Nephron progenitor cell (in vitro differentiated cells): ENCODE measurements at places on chromosomes 2 and 18.
A peak's percentile ranks its signal among the peaks of the same experiment; 100 is the strongest.

DNA sequence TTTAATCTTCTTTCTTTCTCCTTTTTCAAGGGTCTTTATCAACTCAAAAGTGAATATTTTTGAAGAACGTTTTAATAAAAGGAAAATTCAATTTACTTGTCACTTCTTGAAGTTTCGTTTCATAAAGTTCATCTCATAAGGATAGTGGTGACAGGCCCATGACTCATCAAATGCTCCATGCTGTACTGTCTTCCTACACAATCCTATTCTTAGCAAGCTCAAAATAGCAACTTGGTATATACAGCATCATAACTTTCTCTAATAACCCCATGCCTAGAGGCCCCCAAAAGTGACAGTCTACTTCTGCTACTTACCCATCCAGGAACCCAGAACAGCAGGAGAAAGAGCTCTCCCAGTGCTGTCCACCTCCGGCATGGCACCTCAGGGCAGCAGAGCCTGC, 7.7 kb downstream of the FBXO15 start:
- peaks cover 1% of the 10 kb centered on the region for H3K36me3 ChIP-seq
- DNase-seq, result no peak
- no peak overlapping the region for H3K27ac ChIP-seq
- H3K27me3 ChIP-seq, result peaks cover 11% of the 10 kb centered on the region
- H3K4me1 ChIP-seq, result peaks cover 15% of the 10 kb centered on the region
- H3K4me3 ChIP-seq, result no peak overlapping the region

GRCh38 chr2:189803431-189803830, 19.2 kb downstream of the PMS1 start:
- H3K36me3 ChIP-seq, result peaks cover 41% of the 10 kb centered on the region
- H3K4me3 ChIP-seq, result no peak overlapping the region
- no peak for DNase-seq
- no peaks in the 10 kb centered on the region for H3K4me1 ChIP-seq
- H3K27me3 ChIP-seq, result no peaks in the 10 kb centered on the region

DNA sequence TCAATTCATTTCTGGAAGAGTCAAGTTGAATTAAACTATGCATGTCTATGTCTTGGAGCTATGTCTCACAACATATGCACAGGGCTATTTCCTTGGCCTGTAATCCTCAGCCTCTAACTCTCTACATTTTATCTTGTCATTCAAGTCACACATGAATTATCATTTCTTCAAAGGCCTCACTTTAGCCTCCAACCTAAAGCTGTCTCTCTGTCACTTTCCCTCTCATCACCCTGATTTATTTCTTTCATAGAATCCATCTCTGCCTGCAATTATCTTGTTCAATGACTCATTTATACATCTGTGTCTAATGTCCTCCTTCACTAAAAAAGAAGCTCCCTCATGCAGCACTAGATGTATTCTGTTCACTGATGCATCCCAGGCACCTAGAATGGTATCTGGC, 614.2 kb upstream of the REG3G start:
- peak overlapping the region; percentile 9 for H3K27ac ChIP-seq
- H3K4me1 ChIP-seq, result no peaks in the 10 kb centered on the region
- no peak overlapping the region for H3K4me3 ChIP-seq
- no peak for DNase-seq
- peaks cover 4% of the 10 kb centered on the region for H3K27me3 ChIP-seq

DNA sequence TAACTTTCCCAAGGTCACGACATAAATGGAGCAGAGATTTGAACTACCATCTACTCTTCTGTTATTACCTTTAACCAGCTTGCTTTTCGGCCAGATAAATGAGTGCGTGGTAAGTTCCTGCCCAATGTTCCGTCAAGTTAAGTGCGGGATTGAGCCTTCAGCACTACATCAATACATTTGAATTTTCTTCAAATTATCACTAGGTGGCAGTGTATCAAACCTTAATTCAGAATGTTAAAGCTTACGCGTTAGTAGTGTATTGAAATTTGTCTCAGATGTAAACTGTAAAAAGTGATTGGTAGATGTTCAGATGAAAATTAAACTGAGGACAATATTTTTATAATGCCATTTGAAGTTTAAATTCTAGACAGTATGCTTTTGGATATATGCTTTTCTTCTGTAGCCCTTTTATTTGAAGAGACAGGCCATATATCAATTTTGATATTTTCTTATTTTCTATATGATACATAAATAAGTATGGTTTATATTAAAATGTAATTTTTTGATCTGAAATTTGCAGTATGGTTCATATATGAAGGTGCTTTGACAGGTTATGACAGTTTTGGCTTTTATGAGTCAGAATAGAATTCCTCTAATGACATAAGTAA, 681.3 kb downstream of the ADCYAP1 start:
- H3K4me1 ChIP-seq, result peaks cover 4% of the 10 kb centered on the region
- H3K27ac ChIP-seq, result no peak overlapping the region
- H3K27me3 ChIP-seq, result no peaks in the 10 kb centered on the region
- peak; percentile 10 for DNase-seq
- H3K4me3 ChIP-seq, result no peak overlapping the region

DNA sequence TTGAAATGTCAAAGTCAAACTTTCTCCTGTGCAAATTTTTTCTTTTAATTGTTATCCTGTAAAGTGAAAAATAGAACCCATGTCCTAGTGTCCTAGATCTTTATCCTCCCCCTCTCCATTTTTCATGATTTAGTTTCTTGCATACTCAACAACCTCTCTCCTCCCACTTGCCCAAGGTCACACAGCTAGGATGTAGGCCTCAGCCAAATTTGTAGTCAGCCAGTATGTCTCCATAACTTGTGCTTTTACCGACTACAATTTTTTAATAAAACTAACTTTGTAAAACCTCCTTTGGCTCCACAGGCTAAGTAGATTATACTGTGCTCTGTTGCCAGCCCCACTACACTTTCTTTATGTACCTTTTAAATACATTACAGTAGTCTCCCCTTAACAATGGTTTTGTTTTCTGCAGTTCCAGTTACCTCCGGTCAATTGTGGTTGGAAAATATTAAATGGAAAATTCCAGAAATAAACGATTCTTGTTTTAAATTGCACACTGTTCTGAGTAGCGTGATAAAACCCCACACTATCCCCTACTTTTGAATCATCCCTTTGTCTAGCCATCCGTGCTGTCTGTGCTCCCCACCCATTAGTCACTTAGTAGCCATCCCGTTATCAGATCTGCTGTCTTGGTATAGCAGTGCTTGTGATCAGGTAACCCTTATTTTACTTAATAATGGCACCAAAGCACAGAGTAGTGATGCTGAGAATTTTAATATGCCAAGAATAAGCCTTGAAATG, 22.8 kb downstream of the GULP1 start:
- no peak for DNase-seq
- no peak overlapping the region for H3K4me3 ChIP-seq
- peak overlapping the region; percentile 73 for H3K27ac ChIP-seq
- H3K36me3 ChIP-seq, result peaks cover 31% of the 10 kb centered on the region

GRCh38 chr2:143481237-143481623, 352.0 kb downstream of the ARHGAP15 start:
- H3K27me3 ChIP-seq, result no peaks in the 10 kb centered on the region
- no peak overlapping the region for H3K4me3 ChIP-seq
- H3K4me1 ChIP-seq, result peaks cover 6% of the 10 kb centered on the region
- DNase-seq, result no peak

GRCh38 chr2:29578084-29578598, 343.2 kb downstream of the ALK start:
- H3K4me1 ChIP-seq, result peaks cover 51% of the 10 kb centered on the region
- no peak for DNase-seq
- H3K27me3 ChIP-seq, result peaks cover 10% of the 10 kb centered on the region

GRCh38 chr2:138997856-138998517, 217.8 kb upstream of the NXPH2 start:
- peaks cover 6% of the 10 kb centered on the region for H3K27me3 ChIP-seq
- no peak overlapping the region for H3K27ac ChIP-seq
- no peak overlapping the region for H3K4me3 ChIP-seq

- no peak overlapping the region for H3K4me3 ChIP-seq
- DNase-seq, result no peak
- peaks cover 3% of the 10 kb centered on the region for H3K27me3 ChIP-seq
- no peak overlapping the region for H3K27ac ChIP-seq
- H3K4me1 ChIP-seq, result no peaks in the 10 kb centered on the region
Observed at GRCh38 chr18:1708006-1708405, 803.3 kb downstream of the ADCYAP1 start.

GRCh38 chr2:105373344-105373781, 25.5 kb downstream of the FHL2 start:
- DNase-seq, result no peak
- no peak overlapping the region for H3K4me3 ChIP-seq
- peaks cover 35% of the 10 kb centered on the region for H3K4me1 ChIP-seq
- peak overlapping the region; percentile 8 for H3K27ac ChIP-seq

DNA sequence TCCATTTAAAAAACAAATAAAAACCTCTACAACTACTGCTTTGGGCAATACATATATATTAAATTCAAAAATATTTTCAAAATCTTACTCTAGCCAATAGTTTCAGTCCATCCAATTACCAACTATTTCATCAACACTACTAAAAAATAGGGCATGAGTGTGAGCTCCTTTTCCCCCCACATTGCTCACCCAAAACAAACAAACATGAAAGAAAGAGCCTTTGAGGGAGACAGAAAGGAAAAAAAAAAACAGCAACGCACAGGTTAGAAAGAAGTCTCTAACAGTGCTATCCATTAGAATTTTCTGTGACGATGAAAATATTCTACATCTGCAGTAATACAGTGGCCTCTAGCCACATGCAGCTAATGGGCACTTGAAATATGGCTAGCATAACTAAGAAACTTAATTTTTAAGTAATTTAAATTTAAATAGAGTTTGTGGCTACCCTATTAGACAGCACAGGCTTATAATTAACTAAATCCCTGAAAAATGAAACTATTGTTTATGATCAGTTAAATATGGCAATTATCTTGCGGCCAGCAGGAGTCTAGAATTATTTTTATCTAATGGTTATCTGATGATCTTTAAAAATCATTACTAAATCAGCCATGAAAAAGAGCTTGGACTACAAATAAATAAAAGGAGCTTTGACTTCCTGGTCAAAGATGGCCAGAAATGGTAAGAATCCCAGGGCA, 59.2 kb downstream of the RBMS1 start:
- H3K4me3 ChIP-seq, result no peak overlapping the region
- peaks cover 58% of the 10 kb centered on the region for H3K36me3 ChIP-seq

- no peaks in the 10 kb centered on the region for H3K27me3 ChIP-seq
- peaks cover 3% of the 10 kb centered on the region for H3K36me3 ChIP-seq
- H3K4me3 ChIP-seq, result no peak overlapping the region
- H3K4me1 ChIP-seq, result peaks cover 8% of the 10 kb centered on the region
- H3K27ac ChIP-seq, result no peak overlapping the region
Observed at GRCh38 chr2:237901932-237902850, 42.8 kb downstream of the RAMP1 start.

DNA sequence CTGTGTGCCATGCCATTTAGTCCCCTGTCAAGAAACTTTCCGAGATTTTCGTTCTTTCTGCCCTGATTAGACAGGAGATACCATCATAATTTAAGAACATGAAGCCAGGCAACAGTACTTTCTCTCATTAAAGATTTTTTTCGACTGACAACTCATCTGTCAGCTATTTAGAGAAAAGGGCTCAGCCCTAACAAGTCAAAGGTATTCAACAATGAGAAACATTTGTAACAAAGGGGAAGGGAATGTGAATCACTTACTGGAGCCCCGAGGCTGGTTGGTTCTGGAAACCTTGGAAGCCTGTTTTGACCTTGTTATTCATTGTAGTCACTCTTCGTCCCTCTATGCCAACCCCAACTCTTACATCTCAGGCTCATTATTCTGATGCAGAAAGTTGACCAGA, 199.4 kb downstream of the SPP2 start:
- H3K36me3 ChIP-seq, result peaks cover 8% of the 10 kb centered on the region
- no peak overlapping the region for H3K27ac ChIP-seq
- no peak for DNase-seq
- no peak overlapping the region for H3K4me3 ChIP-seq

- H3K27ac ChIP-seq, result no peak overlapping the region
- no peaks in the 10 kb centered on the region for H3K36me3 ChIP-seq
- H3K27me3 ChIP-seq, result peaks cover 15% of the 10 kb centered on the region
- no peak for DNase-seq
- H3K4me1 ChIP-seq, result peaks cover 43% of the 10 kb centered on the region
Observed at GRCh38 chr2:9153643-9153980, 53.0 kb upstream of the ASAP2 start.

DNA sequence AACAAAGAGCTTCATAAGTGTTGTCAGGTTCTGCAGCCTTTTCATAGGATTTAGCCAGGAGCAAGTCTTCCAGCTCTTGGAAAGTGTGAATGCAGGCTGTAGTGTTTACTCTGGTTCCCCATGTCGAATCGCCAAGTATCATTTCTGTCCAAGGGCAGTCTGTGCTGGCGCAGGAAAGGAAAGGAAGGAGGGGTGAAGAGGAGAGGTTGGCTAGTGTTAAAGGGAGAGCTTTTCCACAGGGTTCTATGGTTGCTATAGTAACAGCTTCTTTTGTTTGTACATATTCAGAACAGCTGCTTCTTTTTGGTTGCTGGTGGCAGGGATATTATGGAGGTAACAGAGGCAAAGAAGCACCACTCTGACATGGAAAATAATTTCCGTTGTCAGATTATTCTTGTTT, 69.9 kb downstream of the KCNH7 start:
- no peaks in the 10 kb centered on the region for H3K36me3 ChIP-seq
- DNase-seq, result no peak
- peaks cover 7% of the 10 kb centered on the region for H3K27me3 ChIP-seq
- peak overlapping the region; percentile 17 for H3K27ac ChIP-seq
- no peak overlapping the region for H3K4me3 ChIP-seq
- peaks cover 7% of the 10 kb centered on the region for H3K4me1 ChIP-seq

- H3K4me1 ChIP-seq, result peaks cover 9% of the 10 kb centered on the region
- H3K36me3 ChIP-seq, result peaks cover 5% of the 10 kb centered on the region
- H3K4me3 ChIP-seq, result no peak overlapping the region
- H3K27ac ChIP-seq, result no peak overlapping the region
- DNase-seq, result no peak
Observed at GRCh38 chr2:115285416-115285815, 843.0 kb downstream of the DPP10 start.

GRCh38 chr2:133819906-133820305, 251.6 kb upstream of the NCKAP5 start:
- no peak overlapping the region for H3K27ac ChIP-seq
- no peak overlapping the region for H3K4me3 ChIP-seq
- peaks cover 9% of the 10 kb centered on the region for H3K27me3 ChIP-seq
- H3K4me1 ChIP-seq, result no peaks in the 10 kb centered on the region
- no peaks in the 10 kb centered on the region for H3K36me3 ChIP-seq
- DNase-seq, result no peak

GRCh38 chr18:78672862-78673446, 306.7 kb upstream of the SALL3 start:
- no peaks in the 10 kb centered on the region for H3K36me3 ChIP-seq
- H3K4me1 ChIP-seq, result peaks cover 29% of the 10 kb centered on the region
- H3K27ac ChIP-seq, result no peak overlapping the region
- peaks cover 5% of the 10 kb centered on the region for H3K27me3 ChIP-seq
- DNase-seq, result no peak
- no peak overlapping the region for H3K4me3 ChIP-seq

GRCh38 chr2:171185941-171186340, 25.2 kb upstream of the TLK1 start:
- no peak overlapping the region for H3K27ac ChIP-seq
- H3K27me3 ChIP-seq, result peaks cover 7% of the 10 kb centered on the region
- H3K36me3 ChIP-seq, result no peaks in the 10 kb centered on the region
- DNase-seq, result no peak
- peaks cover 9% of the 10 kb centered on the region for H3K4me1 ChIP-seq
